ENCODE measurements at places on chromosomes 7 and 10.

- no peak for DNase-seq
Measured at GRCh38 chr7:18294411-18294810, 201.1 kb upstream of the HDAC9 start.

GRCh38 chr10:31017534-31018355, 13.9 kb downstream of the ZNF438 start:
- DNase-seq, result no peak

GRCh38 chr10:34526186-34526585, 288.9 kb downstream of the PARD3 start:
- DNase-seq, result peak; percentile 87

GRCh38 chr10:110003524-110003885, 4.3 kb upstream of the ADD3 start:
- DNase-seq, result no peak

DNA sequence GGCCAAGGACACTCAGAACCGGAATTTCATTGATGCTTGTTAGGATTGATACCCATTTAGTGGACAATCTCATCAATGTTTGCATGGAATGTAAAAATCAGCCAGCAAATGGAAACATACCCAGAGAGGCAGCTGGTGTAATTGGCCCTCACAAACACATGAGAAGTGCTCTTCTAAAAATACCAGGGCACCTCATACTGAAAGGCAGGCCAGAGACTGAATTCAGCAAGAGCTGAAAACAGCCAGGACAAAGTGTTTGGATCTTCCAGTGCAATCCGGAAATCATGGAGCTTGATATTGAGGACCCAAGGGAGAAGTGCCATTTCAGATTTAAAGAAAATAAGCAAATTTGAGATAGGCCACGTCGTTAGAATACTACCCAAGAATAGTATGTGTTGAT, 498.6 kb downstream of the GALNT17 start:
- DNase-seq, result no peak

DNA sequence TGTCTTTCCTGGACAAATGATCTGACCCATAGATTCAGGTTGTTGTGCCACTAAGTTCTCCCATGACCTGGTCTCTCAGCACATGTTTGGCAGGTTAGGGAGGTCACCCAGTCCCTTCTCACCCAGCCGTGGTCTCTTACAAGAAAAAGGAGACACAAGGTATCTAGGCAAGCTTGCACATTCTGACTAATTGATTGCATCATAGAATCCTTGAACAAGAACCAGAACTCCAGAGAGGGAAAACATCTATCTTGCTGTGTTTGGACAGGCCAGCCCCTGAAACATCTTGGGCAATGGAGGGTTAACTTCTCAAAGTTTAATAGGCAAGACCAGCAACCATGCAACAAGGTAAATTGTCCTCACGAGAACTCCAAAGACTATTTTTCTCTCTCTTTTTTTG, 8.5 kb upstream of the HK1 start:
- peak; percentile 43 for DNase-seq

All from fibroblast of pulmonary artery (primary cell).